Memory B cell (primary cell): ENCODE measurements at places on chromosomes 6 and 20.

- H3K27me3 ChIP-seq, result no peaks in the 10 kb centered on the region
- no peak overlapping the region for H3K4me3 ChIP-seq
- peaks cover 2% of the 10 kb centered on the region for H3K36me3 ChIP-seq
- H3K4me1 ChIP-seq, result peaks cover 39% of the 10 kb centered on the region
- no peak for DNase-seq
These were observed 3.9 kb downstream of the RAB44 start for GRCh38 chr6:36701401-36701991.

DNA sequence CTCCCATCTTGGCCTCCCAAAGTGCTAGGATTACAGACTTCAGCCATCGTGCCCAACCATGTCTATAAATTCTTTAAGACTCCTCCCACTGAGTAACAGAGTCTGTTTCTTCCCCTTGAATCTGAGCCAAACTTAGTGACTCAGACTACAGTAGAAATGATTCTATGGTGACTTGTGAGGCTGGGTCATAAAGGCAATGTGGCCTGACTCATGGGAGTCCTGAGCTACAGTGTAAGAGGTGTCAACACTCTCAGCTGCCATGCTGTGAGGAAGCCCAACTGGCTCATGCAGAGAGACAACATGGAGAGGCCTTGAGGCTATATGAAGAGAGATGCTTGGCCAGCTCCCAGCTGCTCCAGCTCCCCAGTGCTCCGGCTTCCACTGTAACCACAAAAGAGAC is 5.2 kb upstream of the NRSN2 start:
- no peak overlapping the region for H3K27ac ChIP-seq
- no peak overlapping the region for H3K4me3 ChIP-seq
- H3K4me1 ChIP-seq, result peaks cover 16% of the 10 kb centered on the region
- H3K27me3 ChIP-seq, result no peaks in the 10 kb centered on the region
- peaks cover 9% of the 10 kb centered on the region for H3K36me3 ChIP-seq
- no peak for DNase-seq

GRCh38 chr20:33081411-33082154 is 2.1 kb downstream of the BPIFB4 start:
- H3K27me3 ChIP-seq, result peaks cover 13% of the 10 kb centered on the region
- H3K4me1 ChIP-seq, result peaks cover 2% of the 10 kb centered on the region
- no peak overlapping the region for H3K4me3 ChIP-seq
- no peak overlapping the region for H3K27ac ChIP-seq

GRCh38 chr20:53321596-53321995 is 272.0 kb downstream of the ZNF217 start:
- H3K27ac ChIP-seq, result no peak overlapping the region
- H3K36me3 ChIP-seq, result peaks cover 4% of the 10 kb centered on the region
- peaks cover 4% of the 10 kb centered on the region for H3K27me3 ChIP-seq
- no peak overlapping the region for H3K4me3 ChIP-seq
- DNase-seq, result no peak
- H3K4me1 ChIP-seq, result peaks cover 3% of the 10 kb centered on the region

DNA sequence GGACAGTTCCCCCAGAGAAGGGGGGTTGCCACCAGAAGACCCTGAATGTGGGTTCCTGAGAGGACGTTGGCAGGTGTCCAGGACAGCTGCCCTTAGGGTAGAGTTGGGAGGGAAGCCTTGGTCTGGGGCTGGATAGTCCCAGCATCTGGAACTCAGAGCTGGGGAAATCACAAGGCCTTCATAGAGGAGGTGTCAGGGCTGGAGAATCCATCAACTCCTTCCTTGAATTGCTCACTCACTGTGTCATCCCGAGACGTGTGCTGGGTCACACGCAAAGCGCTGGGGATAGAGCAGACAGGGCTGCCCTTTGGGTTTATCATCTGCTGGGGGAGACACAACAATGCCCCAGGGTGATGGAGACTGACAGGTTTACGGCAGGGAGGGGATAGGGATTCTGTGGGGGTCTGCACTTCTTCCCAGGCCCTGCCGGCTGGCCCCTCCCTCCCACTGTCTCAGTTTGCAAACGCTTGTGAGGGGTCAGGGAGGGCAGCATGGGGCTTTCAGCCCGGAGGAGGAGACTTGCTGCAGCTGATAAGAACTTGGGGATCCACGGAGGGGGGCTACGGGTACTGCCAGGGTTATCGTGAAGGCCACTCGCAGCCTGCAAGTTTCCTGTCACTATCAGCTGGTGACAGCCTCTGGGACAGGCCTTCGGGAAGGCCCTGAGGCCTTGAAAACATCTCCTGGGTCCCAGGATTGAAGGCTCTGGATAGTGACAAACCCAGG is 18.6 kb downstream of the RBM38 start:
- H3K36me3 ChIP-seq, result peaks cover 15% of the 10 kb centered on the region
- no peak for DNase-seq
- H3K27me3 ChIP-seq, result no peaks in the 10 kb centered on the region
- peaks cover 19% of the 10 kb centered on the region for H3K4me1 ChIP-seq

- H3K4me3 ChIP-seq, result no peak overlapping the region
- no peak for DNase-seq
- H3K27ac ChIP-seq, result no peak overlapping the region
- H3K36me3 ChIP-seq, result peaks cover 7% of the 10 kb centered on the region
These were observed 158.8 kb upstream of the PHACTR1 start for GRCh38 chr6:12557765-12558164.

GRCh38 chr6:69673298-69673697 is 123.5 kb downstream of the LMBRD1 start:
- no peaks in the 10 kb centered on the region for H3K27me3 ChIP-seq
- peak overlapping the region; percentile 9 for H3K27ac ChIP-seq
- H3K36me3 ChIP-seq, result peaks cover 38% of the 10 kb centered on the region
- DNase-seq, result no peak
- H3K4me3 ChIP-seq, result no peak overlapping the region

DNA sequence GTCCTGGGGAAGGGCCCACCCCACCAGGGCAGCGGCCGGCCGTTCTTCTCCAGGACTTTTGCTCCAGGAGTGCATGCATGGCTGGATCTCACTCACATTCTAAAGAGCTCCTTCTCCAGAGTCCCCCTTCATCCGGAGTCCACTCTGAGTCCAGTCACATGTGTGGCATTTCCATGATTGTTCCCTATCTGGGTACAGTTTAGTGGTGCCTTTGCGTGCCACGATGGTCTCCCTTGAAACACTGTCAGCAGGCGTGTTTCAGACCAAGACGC is 20.9 kb downstream of the OSBPL2 start:
- H3K4me3 ChIP-seq, result no peak overlapping the region
- peaks cover 25% of the 10 kb centered on the region for H3K36me3 ChIP-seq
- no peaks in the 10 kb centered on the region for H3K27me3 ChIP-seq
- no peak overlapping the region for H3K27ac ChIP-seq
- no peak for DNase-seq
- H3K4me1 ChIP-seq, result peaks cover 7% of the 10 kb centered on the region

DNA sequence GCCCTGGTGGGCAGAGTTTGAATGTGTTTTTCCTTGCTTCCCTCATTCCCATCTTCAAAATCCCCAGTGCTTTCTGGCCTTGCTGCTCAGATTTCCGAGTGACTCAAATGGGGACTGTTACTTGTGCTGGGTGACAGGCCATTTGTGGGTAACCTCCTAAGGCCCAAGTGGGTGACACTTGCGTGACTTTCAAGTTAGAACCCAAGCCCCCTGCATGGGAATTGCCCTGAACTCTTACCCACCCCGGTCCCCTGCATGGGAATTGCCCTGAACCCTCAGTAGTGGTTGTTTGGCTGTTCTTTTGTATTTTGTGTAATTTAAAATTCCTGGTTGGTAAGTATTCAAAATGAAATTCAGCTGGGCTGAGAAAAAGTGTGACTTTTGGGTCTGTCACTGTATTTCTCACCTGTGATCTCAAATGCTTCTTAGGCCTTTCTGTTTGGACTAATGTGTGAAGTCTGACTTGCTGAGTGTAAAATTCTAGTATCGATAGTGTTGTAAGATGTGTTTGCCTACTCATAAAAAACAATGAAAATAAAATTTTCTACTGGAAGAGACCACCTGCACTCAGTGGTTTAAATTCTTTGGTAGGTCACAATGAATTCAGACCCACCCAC is 12.4 kb upstream of the RBM38 start:
- peaks cover 4% of the 10 kb centered on the region for H3K4me1 ChIP-seq
- H3K27ac ChIP-seq, result no peak overlapping the region
- H3K36me3 ChIP-seq, result peaks cover 22% of the 10 kb centered on the region
- no peaks in the 10 kb centered on the region for H3K27me3 ChIP-seq

GRCh38 chr20:53894707-53895384 is 175.5 kb downstream of the BCAS1 start:
- peak overlapping the region; percentile 57 for H3K4me3 ChIP-seq
- no peaks in the 10 kb centered on the region for H3K36me3 ChIP-seq
- H3K27ac ChIP-seq, result peak overlapping the region; percentile 35
- H3K27me3 ChIP-seq, result no peaks in the 10 kb centered on the region
- peaks cover 35% of the 10 kb centered on the region for H3K4me1 ChIP-seq

- H3K27ac ChIP-seq, result no peak overlapping the region
- no peak overlapping the region for H3K4me3 ChIP-seq
- no peaks in the 10 kb centered on the region for H3K27me3 ChIP-seq
- no peaks in the 10 kb centered on the region for H3K4me1 ChIP-seq
- no peak for DNase-seq
These were observed 402.7 kb downstream of the CDKAL1 start for GRCh38 chr6:20936949-20937348.

DNA sequence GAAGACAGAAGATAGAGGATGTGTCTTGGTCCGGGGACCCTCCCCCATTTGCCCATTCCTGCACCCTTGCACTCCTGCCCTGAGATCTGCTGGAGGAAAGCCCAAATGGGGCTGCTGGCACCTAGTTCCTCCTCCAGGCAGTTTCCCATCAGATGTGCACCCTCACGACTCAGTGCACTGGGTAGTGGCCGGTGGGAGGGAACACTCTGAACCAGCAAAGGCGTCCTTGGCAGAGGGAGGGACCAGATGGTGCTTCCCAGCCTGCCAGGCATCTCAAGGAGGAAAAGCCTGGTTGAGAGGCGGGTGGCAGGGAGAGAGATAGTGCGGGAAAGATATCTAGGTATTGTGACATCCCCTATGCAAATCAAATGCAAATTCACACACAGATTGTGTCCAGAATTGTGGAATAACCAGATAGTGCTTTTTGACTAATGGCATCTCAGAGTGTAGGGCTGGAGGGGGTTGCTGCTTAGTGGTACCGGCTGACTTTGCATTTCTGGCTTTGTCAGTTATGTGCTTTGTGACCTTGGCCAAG is 19.5 kb downstream of the TMEM151B start:
- peaks cover 3% of the 10 kb centered on the region for H3K36me3 ChIP-seq
- H3K27ac ChIP-seq, result no peak overlapping the region
- no peak overlapping the region for H3K4me3 ChIP-seq
- DNase-seq, result no peak
- no peaks in the 10 kb centered on the region for H3K4me1 ChIP-seq

GRCh38 chr6:75621846-75622245 is 20.2 kb downstream of the SENP6 start:
- peaks cover 29% of the 10 kb centered on the region for H3K4me1 ChIP-seq
- peak overlapping the region; percentile 13 for H3K27ac ChIP-seq
- H3K27me3 ChIP-seq, result no peaks in the 10 kb centered on the region
- DNase-seq, result no peak
- H3K4me3 ChIP-seq, result no peak overlapping the region

DNA sequence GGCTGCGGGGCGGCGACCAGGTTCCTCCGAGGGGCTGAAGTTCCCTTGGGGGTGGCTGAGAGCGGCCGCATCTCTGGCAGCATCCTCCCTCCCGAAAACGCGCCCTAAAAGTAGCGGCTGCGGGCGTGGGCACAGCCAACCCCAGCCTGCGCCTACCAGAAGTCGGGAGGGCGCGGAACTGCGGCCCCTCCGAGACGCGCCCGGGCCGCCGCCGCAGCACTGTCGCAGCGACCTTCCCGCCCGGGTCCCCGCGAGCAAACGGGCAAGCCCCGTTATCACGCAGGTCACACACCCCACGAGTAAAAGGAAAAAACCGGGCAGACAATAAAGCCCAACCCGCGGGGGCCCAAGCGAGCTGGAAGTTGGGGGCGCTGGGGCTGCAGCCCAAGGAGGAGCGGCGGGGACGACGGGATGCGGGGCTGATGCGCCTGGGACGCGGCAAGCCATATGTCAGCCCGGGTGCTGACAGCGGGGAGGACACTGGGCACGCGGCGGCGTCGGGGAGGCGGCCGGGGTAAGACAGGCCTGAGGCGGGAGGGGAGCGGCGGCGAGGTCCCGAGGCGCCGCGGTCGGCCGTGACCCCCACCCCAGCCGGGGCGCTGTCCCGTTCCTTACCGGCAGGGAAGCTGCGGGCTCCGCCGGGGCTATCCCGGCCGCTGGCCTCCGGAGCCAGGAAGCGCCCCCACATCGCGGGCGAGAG is 659 bp downstream of the CEP85L start:
- H3K27ac ChIP-seq, result peak overlapping the region; percentile 93
- H3K27me3 ChIP-seq, result no peaks in the 10 kb centered on the region
- H3K4me3 ChIP-seq, result peak overlapping the region; percentile 100
- no peaks in the 10 kb centered on the region for H3K4me1 ChIP-seq
- DNase-seq, result no peak

GRCh38 chr6:129233458-129234134 is 350.7 kb downstream of the LAMA2 start:
- no peaks in the 10 kb centered on the region for H3K36me3 ChIP-seq
- H3K4me3 ChIP-seq, result peak overlapping the region; percentile 57
- peaks cover 16% of the 10 kb centered on the region for H3K4me1 ChIP-seq
- H3K27ac ChIP-seq, result no peak overlapping the region
- peaks cover 1% of the 10 kb centered on the region for H3K27me3 ChIP-seq
